ENCODE measurements at places on chromosomes 4 and X. TPM values are rescaled to one million over a fixed set of nuclear protein-coding genes. Genes with fewer than 3 reads are reported as not detected.

DNA sequence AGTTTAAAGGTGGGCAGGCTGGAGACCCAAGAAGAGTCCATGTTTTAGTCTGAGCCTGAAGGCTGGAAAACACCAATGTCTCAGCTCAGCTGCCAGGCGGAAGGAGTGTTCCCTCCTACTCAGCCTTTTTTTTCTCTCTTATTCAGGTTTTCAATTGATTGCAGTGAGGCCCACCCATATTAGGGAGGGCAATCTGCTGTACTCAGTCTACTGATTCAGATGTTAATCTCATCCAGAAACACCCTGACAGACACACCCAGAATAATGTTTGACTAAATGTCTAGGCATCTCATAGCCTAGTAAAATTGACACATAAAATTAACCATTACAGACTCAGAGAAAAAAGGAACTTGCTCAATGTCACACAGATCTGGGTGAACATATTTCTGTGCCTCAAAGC, 347.1 kb downstream of the GBA3 start:
- no peak for DNase-seq

HERC5 gene
- 1.6 TPM for total RNA-seq

GRCh38 chr4:39263895-39264294, 81.6 kb downstream of the WDR19 start:
- no peak for DNase-seq

- no peak for DNase-seq
These were observed 255.4 kb downstream of the PRDM5 start for GRCh38 chr4:120667102-120667501.

- peak; percentile 64 for DNase-seq
These were observed 916 bp downstream of the MXRA5 start for GRCh38 chrX:3345281-3346191.

DNA sequence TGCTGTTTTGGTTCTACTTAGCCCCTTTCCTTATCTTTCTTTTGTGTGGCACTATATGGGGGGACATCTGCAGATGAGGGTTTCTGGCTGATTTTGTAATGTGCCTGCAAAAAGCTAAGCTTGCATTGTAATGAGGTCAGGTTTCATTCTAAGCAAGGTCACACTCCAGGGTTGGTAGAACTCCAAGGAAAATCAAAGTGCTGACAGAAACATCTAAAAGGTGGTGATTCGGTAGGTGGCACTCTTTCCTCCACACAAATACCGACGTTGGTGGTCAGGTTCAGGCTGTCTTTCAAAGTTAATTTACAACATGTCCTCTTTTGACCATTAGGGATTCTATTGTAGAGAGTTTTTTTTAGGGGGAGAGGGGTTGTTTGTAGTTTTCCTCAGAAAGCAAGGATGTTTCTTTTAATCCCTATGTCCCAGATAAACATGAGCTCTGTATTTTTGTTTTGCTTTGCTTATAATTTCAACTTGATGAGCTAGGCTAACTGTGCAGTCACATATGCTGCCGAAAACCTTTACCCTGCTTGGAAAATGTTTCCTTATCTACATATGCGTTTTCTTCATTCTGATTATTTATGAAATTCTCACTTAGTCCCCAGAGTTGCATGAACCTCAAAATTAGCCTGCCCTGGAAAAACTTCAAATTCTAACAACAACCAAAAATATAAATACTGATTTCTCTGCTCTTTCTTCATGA, 434.2 kb downstream of the PPARGC1A start:
- DNase-seq: no peak

GRCh38 chr4:40330536-40330935, 4.6 kb upstream of the CHRNA9 start:
- DNase-seq: no peak

BGN gene
- total RNA-seq: 42.2 TPM

- no peak for DNase-seq
These were observed 102.8 kb downstream of the CHRDL1 start for GRCh38 chrX:110692866-110693265.

EDNRA gene
- total RNA-seq: 4.9 TPM

DNA sequence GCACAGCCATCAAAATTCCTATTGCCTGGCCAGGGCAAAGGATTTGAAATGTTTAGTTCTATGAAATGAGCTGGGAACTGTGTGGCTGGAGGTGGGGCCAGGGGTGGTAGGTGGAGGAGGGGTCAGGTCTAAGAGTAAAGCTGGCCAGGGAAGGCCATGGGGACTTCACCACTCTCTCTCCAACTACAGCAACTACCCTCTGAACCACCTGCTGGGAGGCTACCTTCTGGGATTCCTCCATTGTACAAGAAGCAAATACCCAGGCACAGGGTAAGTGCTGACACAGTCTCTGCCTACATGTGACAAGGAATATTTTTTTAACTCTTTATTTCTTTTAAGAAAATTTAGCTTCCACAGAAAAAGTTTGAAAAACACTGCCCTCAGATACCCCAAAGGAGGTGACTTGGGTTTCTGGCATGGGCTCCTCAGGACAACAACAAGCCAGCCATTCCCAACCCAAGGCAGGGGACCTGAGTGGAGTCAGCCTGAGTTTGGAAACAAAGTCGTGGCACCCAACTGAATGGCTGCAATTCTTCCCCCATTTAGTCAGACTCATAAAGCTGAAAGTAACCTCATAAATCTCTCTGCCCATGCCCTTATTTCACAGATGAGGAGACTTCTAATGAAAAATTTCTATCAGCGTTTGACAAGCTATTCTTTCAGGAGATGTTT, 593.8 kb upstream of the DIPK2B start:
- DNase-seq: no peak

DNA sequence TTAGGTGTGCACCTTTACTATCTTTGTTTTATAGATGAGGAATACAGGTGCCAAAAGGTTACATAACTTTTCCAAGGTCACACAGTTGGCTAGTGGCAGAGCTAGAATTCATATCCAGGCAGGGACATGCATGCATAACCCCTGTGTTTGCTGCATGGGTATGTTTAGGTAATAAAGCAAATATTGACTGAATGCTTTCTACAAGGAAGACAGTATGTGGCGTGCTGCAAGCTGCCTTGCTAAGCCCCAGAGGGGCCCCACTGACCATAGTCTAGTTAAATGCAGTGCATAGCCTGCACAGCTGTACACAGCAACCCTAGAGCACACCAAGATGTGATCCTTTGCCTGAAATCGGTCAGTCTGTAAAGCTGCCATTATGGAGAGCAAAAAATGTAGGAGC, 320.5 kb upstream of the IGFBP7 start:
- DNase-seq: no peak

DNA sequence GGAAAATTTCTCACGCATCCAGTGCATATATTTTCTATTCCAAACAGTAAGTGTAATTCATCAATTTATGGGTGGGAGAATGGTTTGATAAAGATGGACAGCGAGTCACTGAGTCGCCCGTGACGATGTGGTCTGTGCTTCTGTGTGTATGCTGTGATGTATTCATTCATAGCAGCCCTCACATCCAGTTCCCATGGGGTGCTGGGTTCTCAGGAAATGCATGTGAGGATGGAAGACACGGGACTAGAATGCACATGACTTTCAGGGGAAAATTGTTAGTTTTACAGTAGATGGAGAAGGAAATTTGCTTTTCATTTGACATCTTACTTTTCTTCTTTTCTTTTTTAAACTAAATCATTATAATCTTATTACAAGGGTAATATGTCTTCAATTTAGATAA, 152.9 kb downstream of the STOX2 start:
- DNase-seq: no peak

DNA sequence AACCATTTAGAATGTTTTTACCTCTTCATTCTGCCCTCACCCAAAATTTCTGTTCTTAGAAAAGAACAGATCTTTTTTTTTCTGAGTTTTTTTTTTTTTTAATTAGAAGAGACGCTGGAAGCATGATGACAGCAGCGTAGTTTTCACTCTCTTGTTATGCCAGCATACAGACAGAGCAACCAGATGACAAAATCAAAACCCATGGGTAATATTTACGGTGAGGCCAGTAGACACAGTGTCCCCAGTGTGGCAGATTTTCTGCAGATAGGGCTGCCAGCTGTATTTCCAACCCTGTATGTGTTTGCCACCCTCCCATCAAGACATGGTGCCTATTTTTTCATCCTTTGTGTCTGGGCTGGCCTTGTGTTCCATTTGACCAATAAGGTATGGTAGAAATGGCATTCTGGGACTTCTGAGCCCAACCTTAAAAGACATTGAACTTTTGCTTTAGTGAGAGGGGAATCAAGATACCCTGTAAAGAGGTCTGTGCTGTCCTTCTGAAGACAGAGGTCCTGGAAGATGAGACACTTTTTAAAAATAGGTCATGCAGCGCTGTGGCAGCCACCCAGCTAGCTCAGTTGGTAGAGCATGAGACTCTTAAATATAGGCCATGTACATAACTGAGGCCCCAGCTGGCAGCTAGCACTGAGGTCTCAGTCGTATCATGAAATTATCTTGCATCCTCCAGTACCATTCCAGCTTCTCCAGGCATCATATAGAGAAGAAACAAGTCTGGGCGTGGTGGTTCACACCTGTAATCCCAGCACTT, 6.7 kb upstream of the ZNF41 start:
- peak; percentile 51 for DNase-seq

GRCh38 chr4:52856801-52857200, 5.3 kb upstream of the RASL11B start:
- DNase-seq: no peak

- DNase-seq: no peak
These were observed 181.9 kb upstream of the NDP start for GRCh38 chrX:44155126-44155525.

GRCh38 chr4:32440391-32440790, 1720.2 kb downstream of the PCDH7 start:
- no peak for DNase-seq

- no peak for DNase-seq
These were observed 61.4 kb upstream of the LGI2 start for GRCh38 chr4:25092139-25092538.

FAM53A gene
- 0.49 TPM for total RNA-seq

- DNase-seq: no peak
These were observed 43.8 kb upstream of the WDR1 start for GRCh38 chr4:10160281-10160856.

DNA sequence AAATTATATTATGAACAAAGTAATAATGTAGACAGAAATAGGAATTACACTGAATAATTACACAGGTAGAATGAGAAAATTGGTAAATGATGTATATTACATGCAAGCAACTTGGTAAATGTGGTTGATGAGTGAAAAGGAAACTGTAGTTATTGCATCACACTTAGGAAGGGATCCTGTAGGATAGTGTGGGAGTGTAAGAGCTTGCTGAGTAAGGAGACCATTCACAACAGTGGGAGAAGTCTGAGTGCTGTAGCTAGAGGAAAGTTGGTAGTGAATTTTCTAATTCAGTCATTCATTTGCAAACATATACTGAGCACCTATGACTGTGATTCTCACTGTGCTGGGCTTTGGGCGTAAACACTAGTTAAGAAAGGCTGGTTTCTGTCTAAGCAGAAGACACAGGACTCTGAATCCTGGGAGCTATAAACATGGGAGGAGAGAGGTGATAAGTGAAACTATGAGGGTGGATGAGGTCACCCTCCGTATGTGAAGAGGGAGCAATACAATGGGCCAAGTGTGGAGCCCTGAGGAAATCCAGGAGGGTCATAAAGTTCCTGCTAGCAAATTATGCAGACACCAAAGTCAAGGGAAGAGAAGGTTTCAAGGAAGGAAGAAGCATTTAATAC, 14.2 kb upstream of the CPE start:
- DNase-seq: no peak

DNA sequence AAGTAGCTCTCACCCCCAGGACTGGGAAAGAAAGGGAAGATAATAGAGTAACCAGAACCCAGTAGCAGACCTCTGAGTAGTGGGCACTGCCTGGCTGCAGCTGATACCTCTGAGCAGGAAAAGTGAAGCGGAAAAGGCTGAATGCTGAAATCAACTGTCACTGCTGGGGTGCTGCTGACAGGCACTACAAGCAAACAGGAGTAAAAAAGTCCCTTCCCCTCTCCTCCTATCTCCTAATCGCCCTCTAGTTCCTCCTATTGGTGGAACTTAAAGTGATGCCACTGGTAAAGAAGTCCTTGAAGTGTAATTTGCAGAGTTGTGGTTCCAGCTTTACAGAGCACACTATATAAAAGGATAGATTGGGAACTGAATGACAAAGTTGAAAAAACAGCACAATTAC, 32.8 kb upstream of the GLRB start:
- no peak for DNase-seq

CYTL1 gene
- 0.81 TPM for total RNA-seq

GRCh38 chr4:20480165-20480947, 219.9 kb upstream of the PACRGL start:
- DNase-seq: no peak

GRCh38 chr4:22471999-22472461, 43.8 kb downstream of the ADGRA3 start:
- no peak for DNase-seq

GRCh38 chr4:86961116-86961515, 26.3 kb downstream of the AFF1 start:
- no peak for DNase-seq

GRCh38 chrX:46577221-46578005, 3.8 kb downstream of the CHST7 start:
- no peak for DNase-seq

GRCh38 chr4:76147454-76148141, 599 bp downstream of the NUP54 start:
- DNase-seq: peak; percentile 74

GCNA gene
- total RNA-seq: 1.7 TPM

GRCh38 chr4:188691811-188692210, 552.6 kb downstream of the TRIML1 start:
- no peak for DNase-seq

- no peak for DNase-seq
These were observed 642.8 kb upstream of the DIPK2B start for GRCh38 chrX:45843518-45843917.

Measured in Right ventricle myocardium inferior (tissue), 1 donor.